ENCODE measurements at places on chromosomes 1 and 21.

GRCh38 chr1:60343736-60344135 is 270.2 kb upstream of the C1orf87 start:
- no peak for DNase-seq

GRCh38 chr1:208942394-208943130 is 641.0 kb upstream of the CAMK1G start:
- DNase-seq, result peak; percentile 56

DNA sequence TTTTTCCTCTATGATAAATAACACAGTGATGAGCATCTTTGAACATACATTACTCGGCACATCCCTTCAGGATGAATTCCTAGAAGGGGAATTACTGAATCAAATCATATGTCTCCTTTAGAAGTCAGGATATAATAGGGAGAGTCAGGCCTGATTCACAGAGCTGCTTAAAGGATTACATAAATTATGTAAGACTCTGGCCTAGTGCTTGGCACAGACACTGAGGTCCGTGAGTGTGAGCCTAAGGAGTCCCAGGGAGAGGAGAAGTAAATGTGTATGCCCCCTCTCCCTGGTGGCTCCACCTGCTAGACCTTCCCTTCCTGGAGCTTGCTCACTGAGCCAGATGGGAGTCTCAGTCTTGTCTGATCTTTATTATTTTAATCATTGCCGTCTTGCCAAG is 8.6 kb upstream of the FOXE3 start:
- DNase-seq, result no peak

GRCh38 chr1:52914463-52914862 is 7.1 kb downstream of the ECHDC2 start:
- no peak for DNase-seq

DNA sequence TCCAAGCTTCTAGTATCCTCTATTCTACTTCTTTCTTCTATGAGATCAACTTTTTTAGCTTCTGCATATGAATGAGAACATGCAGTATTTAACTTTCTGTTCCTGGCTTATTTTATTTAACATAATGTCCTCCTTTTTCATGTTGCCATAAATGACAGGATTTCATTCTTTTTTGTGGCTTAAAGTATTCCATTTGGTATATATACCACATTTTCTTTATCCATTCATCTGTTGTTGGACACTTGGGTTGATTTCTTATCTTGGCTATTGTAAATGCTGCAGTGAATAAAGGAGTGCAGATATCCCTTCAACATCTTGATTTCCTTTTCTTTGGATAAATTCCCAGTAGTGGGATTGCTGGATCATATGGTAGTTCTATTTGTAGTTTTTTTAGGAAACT is 209.6 kb downstream of the GPR52 start:
- no peak for DNase-seq

GRCh38 chr1:207996636-207997035 is 85.7 kb upstream of the CD34 start:
- DNase-seq, result no peak

DNA sequence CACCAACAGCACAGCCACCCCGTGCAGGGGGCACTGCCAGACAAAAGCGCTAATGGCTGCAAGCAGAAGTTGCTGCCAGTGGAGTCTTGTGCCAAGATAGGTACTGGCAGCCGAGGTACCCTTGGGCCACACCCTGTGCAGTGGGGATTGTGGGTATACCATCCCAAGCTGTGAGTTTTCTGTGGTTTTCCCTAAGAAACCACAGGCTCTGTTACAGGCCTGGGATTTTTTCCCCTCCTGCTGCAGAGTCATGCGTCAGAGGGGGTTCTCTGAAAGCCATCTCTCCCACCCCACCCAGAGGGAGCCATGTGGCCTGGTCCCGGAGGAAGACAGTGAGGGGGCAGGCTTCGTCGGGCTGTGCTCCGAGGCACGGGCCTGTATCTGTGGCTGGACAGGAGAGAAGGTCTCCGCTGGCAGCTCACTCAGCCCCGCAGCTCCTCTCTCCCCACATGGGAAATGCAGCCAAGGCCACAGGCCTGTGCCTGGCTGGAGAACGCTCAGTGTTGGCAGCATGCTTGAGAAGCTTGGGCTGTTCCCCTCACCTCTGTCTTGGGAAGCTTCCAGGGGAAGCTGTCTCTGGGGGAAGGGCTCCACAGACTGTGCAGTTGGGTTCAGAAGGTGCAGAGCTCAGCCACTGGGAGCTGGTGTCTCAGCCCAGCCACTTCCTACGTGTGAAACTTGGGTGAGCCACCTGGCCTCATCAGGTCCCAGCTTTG is 42.5 kb downstream of the NEK2 start:
- peak; percentile 95 for DNase-seq

DNA sequence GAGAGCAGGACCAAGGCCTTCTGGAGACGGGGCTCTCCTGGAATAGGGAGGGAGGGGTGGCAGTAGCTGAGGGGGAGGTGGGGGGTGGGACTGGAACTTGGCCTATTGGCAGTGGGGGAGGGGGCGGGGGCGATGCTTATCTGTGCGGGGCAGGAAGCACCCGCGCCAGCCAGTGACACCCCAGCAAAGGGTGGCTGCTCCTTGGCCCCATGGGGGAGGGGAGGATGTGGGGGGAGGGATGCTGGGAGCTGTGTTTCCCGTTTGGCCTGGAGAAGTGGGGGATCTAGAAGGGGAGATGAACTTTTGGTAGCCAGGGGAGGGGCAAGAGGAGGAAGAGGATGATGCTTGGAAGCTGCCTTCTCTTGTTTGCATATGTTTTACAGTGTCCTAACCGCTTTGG is 11.0 kb downstream of the ZBTB7B start:
- DNase-seq, result no peak

DNA sequence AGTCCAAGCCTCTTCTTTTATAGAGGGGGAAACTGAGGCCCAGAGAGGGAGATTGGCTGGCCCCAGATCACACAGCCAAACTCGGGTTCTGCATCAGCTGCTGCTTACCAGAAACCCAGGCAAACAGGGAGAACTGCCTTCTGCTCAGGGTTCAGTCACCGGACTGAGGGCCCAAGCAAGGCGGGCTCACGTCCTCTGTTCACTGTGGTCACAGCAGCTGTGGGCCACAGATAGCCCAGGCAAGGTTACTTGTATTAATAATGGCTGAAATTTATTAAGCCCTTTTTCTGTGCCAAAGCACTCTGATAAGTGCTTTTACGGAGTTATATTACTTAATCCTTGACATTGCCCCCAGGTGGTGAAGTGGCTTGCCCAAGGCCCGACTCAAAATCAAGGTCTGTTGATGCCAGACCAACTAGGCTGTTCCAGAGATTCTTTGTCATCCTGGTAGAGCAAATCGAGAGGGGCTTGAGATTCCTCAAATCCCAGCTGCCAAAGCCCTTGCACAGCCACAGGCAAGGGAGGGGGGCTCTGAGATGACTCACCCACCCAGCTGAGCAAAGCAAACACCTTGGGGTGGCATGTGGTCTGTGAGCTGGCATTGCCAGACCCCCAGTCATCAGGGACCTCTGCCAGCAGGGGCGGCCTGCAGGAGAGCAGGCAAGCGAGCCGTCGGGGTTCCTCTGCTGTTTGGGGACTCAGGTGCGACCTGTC is 36.5 kb downstream of the EPHB2 start:
- DNase-seq, result peak; percentile 96

GRCh38 chr1:212752252-212752933 is 39.2 kb downstream of the NSL1 start:
- DNase-seq, result peak; percentile 28

GRCh38 chr1:209899948-209900347 is 38.1 kb upstream of the SYT14 start:
- DNase-seq, result peak; percentile 60

DNA sequence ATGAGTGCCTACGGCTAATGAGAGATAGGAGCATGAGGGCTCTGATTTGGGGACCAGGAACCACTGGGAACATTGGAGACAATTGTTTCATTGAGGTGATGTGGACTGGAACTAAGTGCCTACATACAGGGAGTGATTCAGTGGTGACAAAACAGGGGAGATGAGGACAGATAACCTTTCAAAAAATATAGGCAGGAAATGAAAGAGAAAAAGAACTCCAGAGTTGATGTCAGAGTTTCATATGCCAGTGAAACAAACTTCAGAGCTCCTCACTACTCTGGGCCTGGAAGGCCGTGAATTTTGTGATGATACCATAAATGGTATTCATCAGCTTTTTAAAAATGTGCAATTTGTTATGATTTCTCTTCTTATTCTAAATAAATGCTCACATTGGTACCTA is 39.3 kb downstream of the FASLG start:
- peak; percentile 77 for DNase-seq

DNA sequence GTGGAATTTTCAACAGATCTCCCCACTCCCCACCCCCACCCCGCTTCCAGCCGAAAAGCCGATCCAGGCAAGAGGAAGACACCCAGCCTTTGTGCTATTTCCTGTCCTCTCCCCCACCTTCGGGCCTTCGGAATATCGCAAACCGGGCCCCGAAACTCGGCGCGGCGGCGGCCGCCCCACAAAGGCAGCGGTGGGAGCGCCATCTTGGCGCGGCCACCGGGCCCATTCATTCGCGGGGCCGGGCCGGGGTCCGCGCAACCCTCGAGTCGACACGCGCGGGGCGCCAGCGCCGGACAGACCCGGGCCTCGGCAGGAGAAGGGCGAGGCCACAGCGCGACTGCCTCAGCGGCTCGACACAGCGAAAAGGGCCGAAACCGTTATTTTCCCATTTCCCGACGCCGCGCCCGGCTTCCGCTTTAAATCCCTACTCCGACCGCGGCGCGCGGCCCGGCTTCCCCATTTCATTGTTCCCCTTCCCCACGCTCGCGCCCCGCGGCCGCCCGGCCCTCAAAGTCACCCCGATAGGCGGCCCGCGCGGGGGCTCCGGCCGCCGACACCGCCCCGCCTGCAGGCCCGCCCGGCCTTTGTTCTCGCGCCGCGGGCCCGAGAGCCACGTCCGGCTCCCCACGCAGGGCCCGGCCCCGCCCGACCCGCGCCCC is 911 bp downstream of the GNB1 start:
- DNase-seq, result peak; percentile 51

Measured in M059J (cell line).